ENCODE measurements at places on chromosomes 4 and X. TPM values are rescaled to one million over a fixed set of nuclear protein-coding genes. Genes with fewer than 3 reads are reported as not detected.

- DNase-seq: no peak
Measured at GRCh38 chrX:107076158-107076557, 42.5 kb downstream of the RBM41 start.

DNA sequence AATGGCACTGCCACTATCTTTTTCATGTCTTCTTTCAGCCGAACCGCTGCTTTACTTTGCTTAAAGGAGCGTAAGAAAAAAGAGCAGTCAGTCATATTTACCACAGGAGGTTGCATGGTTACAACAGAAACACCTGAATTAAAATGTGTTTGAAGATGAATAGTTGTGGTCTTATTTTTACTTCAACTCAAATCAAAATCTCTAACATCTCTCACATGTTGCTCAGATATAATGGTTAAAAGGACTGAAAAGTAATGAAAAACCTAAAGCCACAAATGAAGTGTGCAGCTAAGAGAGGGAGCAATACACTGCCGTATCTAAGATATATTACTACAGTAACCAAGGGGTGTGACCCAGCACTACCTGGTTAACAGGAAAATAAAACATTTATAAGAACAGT is 27.4 kb downstream of the FAM13A start:
- no peak for DNase-seq

- DNase-seq: no peak
Measured at GRCh38 chr4:56310401-56311125, 76.7 kb downstream of the AASDH start.

DNA sequence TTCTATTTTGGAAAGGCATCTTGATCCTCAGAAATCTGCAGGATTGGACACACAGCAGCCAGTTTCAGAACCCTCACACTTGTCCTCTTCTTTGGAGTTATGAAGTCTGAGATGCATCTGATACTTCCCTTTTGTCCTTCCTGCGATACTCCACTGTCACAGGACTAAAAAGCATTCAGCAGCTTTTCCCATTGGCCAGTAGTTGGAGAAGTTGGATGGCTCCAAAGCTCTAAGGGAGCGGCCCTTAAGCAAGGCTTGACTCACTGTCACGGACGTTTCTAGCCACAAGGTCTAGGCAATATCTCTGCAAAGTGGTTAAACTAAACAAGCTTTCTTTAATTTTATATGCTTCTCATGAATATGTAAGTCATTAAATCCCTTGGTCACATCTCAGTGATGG is 417.0 kb downstream of the AFF2 start:
- DNase-seq: no peak

- no peak for DNase-seq
Measured at GRCh38 chr4:175946472-175947116, 119.0 kb upstream of the WDR17 start.

DNA sequence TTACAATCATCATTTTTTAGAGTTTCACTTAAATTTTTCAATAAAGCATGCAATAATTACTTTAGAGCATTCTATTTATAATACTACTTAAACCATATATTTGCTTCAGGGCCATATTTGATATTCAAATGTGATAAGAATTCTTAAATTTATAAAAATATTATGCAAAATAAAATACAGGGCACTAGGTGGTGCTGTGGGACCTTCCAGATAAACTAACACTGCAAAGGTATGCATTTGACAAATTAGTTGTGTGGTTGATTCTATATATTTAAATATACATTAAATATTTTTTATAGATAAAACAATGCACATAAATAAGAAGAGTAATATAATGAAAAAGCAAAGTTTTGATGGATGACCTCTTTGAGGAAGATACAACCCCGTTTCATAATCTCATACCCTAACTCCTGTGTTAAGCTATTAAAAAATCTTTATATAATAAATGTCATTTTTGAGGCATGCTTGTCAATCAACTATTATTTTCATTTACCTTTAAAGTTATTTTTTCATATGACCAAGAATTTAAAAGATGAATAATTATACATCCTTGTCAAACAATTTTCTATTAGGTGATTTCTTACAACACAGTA is 128.4 kb downstream of the REELD1 start:
- no peak for DNase-seq

The DRD5 gene
- total RNA-seq: not detected

The TCP11X2 gene
- not detected for total RNA-seq

GRCh38 chr4:60562334-60562733 is 637.8 kb upstream of the ADGRL3 start:
- DNase-seq: no peak

DNA sequence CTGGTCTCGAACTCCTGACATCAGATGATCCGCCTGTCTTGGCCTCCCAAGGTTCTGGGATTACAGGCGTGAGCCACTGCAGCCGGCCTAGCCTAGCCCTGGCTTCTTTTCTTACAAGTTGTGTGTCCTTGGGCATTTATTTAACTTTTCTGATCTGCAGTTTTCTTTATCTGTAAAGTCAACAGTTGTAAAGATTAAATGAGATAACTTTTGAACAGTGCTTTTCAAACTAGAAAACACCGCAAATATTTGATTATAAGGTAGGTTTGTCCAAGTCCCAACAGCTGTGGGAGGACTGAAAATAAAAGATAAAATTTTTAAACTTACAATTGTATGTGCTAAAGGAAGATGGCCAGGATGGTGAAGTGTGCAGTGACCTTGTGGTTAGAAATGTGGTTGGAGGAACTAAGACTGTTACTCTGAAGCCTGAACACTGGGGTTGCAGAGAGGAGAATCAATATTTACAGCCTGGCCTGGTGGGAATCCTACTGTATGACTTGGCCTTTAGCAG is 44.8 kb downstream of the GSX2 start:
- no peak for DNase-seq

GRCh38 chr4:169225058-169225751 is 45.6 kb downstream of the SH3RF1 start:
- DNase-seq: no peak

The IL1RAPL1 gene
- total RNA-seq: not detected

GRCh38 chr4:55904576-55904975 is 44.2 kb upstream of the CEP135 start:
- no peak for DNase-seq

GRCh38 chrX:106300239-106300638 is 132.1 kb downstream of the PWWP3B start:
- DNase-seq: no peak

The MSANTD1 gene
- 0.49 TPM for total RNA-seq

GRCh38 chr4:25441519-25442117 is 64.6 kb downstream of the ANAPC4 start:
- no peak for DNase-seq

GRCh38 chrX:32894679-32895078 is 316.7 kb downstream of the DMD start:
- DNase-seq: no peak
